ENCODE measurements at places on chromosomes 3 and 15.

DNA sequence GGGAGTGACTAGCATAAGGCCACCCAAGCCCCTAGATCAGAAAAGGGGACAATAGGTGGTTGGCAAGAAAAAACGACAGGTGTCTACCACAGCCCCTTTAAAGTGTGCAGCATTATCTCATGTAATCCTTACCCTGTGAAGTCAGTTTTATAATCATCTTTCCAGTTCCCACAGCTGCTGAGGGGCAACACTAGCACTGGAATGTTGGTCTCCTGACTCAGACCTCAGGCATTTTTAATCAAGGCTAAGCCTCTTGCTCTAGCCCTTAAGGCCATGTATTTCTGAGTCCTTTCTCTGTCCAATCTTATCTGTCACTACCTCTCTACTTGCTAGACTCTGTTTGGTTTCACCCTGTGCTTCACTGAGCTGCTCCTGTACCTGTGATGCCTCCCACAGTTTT, 171.7 kb downstream of the TLE3 start:
- DNase-seq, result no peak

GRCh38 chr3:42505128-42505848, 2.8 kb downstream of the VIPR1 start:
- no peak for DNase-seq

DNA sequence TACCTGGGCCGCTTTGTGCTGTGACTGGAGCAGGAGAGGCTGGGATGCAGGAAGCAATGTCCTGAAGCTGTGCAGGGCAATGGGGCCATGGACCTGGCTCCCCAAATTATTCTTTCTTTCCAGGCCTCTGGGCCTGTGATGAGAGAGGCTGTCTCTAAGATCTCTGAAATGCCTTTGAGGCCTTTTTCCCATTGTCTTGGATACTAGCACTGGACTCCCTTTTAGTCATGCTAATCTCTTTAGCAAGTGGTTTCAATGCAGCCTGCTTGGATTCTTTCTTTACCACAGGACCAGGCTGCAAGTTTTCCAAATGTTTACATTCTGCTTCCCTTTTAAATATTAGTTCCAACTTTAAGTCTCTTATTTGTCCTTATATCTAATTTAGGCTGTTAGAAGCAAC, 64.8 kb upstream of the SGO1 start:
- DNase-seq, result no peak

DNA sequence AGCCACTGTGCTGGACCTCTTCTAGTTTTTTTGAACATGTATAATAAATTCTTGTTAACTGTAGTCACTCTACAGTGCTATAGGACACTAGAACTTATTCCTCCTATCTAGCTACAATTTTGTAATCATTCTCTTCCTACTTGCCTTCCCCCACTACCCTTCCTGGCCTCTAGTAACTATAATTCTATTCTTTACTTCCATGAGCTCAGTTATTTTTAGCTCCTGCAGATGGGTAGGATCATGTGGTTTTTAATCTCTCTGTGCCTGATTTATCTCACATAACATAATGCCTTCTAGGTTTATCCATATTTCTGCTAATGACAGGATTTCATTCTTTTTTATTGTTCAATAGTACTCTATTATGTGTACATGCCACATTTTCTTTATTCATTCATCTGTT, 113.2 kb upstream of the FGF7 start:
- DNase-seq, result no peak

DNA sequence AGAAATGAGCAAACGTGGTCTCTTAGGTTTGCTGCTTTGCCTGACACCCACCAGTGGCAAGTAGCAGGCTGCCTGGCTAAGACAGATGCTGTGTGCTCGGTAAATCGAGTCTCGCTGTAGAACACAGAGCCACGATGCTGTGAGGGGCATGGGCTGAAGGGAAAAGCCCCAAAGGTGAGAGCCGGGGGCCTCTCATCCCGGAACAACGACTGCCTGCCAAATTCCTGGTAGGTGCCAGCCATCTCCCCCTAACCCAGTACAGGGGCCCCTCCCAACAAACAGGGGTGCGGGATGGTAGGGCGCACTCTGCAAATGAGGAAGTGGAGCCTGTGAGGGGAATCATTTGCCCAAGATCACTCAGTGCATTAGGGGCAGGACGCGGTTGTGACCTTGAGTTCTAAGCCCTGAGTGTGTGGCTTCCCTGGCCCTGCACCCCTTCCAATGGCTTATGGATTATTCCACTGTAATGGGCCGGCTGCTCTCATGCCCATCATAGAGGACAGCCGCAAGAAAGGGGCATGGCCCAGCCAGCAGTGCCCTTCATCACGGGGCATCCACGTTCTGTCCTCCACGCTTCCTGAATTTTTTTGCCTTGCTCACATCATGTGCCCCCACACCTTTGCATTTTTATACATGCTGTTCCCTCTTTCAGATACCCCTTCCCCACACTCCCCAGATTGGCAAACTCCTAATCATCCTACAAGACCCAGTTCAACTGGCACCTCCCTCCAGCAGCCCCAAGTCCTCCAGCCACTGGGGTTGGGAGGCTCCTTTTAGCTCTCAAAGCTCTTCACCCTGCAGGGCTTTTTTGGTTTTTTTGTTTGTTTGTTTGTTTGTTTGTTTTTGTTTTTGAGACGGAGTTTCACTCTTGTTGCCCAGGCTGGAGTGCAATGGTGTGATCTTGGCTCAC, 125.4 kb downstream of the NUP210 start:
- DNase-seq, result no peak

- no peak for DNase-seq
Observed at GRCh38 chr3:40310705-40311104, 1.2 kb downstream of the EIF1B start.

- no peak for DNase-seq
Observed at GRCh38 chr3:87350367-87351199, 74.2 kb upstream of the POU1F1 start.

- DNase-seq, result no peak
Observed at GRCh38 chr3:101193957-101194356, 126.4 kb downstream of the IMPG2 start.

- no peak for DNase-seq
Observed at GRCh38 chr3:95277613-95278012, 1214.8 kb downstream of the NSUN3 start.

DNA sequence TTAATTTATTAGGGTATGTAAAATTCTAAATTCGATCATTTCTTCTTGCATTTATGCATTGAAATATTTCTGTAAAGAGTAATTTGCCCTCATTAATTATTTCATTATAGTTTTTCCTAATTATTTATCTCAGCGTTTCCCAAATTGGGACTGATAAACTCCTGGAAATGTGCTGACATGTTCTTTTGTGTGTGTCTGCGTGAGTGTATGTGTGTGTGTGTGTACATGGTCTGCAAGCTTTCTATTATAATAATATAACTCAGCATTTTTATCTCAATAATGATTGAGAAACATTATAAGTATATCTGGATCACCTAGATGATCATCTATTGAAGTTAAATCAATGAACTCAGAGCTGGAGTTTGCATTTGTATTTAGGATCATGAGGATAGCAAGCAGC, 38.7 kb downstream of the TMEM45A start:
- DNase-seq, result no peak

Measured in effector CD8-positive, alpha-beta T cell (primary cell).